ENCODE measurements at places on chromosomes 2 and 18.

- no peak for DNase-seq
These were observed 152.5 kb downstream of the NRXN1 start for GRCh38 chr2:50879457-50879856.

DNA sequence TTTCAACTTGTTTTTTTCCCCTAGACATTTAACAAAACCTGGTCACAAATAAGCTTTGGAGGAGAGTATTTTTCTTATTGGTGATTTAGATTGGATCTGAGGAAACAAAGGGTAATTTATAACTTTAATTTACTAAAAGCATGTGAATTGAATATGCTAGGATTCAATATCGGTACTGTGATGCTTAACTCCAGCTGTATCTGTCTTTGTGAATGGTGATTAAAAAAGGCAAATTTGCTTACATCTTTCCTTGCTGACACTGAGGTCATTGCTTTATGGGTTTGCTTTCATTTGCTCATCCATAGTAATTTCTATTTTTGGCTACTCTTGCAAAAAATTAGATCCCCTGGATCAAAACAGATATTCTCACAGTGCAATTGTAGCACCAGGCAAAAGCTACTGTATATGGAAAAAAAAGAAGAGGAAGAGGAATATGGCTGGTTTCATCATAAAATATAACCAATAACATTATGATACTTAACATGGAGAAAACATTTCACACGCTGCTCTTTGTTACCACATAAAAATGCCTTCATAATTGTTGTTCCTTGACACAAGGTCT is 832.0 kb upstream of the ZEB2 start:
- no peak for DNase-seq

GRCh38 chr2:160431441-160431840 is 62.2 kb downstream of the RBMS1 start:
- DNase-seq: no peak

GRCh38 chr2:147182260-147182659 is 662.6 kb upstream of the ACVR2A start:
- DNase-seq: no peak

GRCh38 chr2:209719034-209719433 is 52.6 kb upstream of the UNC80 start:
- DNase-seq: peak; percentile 5

GRCh38 chr18:67023059-67023458 is 419.2 kb upstream of the CDH19 start:
- DNase-seq: no peak

DNA sequence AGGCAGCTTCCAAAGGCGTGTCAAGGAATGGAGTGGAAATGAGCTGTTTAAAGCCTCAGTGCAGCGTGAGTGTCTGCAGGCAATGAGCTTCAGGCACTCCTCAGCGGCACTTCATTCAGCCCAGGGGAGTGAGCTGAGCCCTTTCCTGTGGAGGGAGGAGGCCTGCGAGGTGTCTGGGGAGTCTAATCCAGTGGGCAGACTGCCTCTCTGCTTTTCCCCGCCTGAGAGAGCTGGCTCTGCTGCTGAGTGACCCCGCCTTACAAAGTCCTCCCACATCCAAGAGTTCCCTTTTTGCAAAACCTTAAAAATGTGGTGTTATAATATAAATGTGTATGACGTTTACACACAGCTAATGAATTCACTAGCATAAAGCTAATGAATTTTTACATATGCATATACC is 7.0 kb upstream of the LDLRAD4 start:
- no peak for DNase-seq

GRCh38 chr2:120625865-120626560 is 109.7 kb upstream of the GLI2 start:
- no peak for DNase-seq
